ENCODE measurements at places on chromosomes 7 and 10.
A peak's percentile ranks its signal among the peaks of the same experiment; 100 is the strongest.

- DNase-seq: no peak
These were observed 201.1 kb upstream of the HDAC9 start for GRCh38 chr7:18294411-18294810.

GRCh38 chr10:73244866-73245477 lies 2.1 kb downstream of the DNAJC9 start:
- DNase-seq: peak; percentile 50

DNA sequence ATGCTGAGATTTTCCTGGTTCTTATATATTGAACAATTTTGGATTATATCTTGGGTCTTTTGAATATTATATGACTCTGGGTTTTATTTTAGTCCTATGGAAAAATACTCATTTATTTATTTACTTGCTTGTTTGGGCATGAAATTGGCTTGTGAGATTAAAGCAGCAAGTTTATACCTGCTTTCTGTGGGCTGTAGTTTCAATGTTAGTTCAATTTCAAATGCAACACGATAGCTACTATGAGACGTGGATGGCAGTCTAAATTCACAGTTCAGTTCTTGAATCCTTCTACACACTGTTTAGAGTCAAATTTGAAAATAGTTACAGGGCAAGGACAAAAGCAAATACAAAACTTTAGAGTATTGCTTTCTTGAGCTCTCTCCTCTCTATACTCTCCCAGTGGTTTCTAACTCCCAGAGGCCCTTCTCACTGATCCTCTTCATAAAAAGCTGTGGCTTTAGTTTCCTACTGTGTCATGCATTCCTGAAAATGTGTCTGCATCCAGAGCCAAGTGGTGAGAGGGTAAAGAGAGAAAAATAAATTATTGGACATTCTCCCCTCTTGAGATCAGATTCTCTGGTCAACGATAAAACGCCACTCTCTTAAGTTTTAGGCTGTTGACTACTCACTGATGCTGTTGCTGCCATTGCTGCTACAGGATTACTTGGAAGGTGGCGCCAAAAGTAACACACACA lies 34.4 kb downstream of the POLR1F start:
- no peak for DNase-seq

DNA sequence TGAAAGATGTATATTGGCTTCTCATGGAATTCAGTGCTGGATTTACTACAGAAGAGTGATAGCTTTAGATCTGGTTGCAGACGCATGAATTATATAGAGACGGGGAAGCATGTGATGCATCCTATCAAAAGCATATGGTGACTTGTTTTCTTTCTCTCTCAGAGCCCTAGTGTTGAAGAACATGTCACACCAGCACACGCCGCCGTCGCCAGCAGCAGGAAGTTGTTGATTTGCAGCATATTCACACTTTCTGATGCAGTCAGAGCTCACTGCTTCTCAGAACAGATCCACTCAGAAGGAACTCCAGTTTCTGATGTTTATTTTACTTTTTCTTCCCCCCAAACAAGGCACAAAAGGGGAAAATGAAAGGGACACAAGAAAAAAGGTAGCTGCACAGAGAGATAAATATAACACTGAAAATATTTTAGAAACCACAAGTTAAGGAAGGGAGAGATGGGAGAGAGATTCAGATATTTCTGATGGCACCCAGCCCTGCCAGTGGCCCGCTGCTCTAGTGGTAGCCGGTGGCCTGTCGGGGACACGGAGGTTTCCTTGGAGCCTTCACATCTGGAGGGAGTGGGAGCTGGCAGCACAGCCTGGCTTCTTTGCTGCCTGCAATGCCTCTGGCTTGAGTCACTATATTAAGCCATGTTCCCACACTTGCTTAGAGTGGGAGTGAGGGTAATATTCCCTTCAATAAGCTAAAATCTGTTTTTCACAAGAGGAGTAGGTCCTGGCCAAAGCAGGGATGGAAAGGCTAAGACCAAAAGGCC lies 123.2 kb downstream of the NRP1 start:
- no peak for DNase-seq

DNA sequence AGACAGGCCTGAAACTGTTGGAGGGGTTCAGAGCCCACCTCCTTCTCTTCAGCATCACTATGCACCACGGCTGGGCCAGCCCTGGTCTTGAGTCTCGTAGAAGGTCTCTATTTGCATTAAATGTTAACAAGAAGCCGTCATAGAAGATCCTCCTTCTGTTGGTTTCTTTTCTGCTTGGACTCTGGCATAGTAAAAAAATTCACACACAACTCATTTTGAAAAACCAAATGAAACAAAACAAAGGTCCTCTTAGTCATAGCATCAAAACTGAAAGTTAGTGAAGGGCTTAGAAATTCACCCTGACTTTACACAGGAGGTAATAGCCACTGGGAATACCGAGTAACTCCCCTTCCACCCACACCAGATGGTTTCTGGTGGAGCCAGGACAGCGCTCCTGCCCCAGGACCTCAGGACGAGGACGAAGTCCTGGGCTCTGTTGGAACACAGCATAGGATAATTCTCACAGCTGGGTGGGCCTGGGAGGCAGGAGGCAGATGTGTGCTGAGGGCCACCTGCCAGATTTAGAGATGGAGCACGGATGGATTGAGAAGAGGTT lies 248.4 kb upstream of the KLF6 start:
- no peak for DNase-seq

DNA sequence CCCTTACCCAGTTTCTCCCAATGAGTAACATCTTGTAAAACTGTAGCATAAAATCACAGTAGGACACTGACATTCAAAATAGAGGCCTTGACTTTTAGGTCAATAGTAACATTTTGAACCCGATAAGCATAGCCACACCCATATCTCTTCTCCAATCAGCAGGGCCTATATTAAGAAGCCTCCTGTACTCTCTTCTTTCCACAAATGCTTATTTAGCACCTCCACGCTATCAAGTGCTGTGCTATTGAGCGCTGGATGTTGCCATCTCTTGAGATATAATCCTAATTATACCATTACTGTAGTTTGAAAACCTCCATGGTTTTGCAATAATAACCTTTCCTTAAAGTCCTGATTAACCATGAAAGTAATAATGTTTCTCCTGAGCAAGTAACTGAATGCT lies 40.1 kb upstream of the CBLL1 start:
- DNase-seq: no peak

DNA sequence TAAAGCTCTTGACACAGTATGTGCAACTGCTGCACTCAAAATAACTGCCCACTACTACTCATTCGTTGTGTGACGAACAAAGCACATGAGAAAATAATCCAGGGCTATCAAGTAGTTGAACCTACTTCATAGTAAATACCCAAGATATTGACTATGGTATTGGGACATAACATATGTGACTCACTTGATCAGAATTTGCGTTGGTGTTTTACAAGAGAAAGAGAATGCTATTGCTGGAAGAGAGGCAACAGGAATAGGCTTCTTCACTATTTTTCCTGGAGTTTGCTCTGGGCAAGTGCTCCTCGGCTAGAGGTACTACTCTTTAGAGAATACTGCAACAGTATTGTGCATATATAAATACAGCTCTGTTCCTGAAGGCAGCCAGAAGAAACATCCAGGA lies 2.5 kb downstream of the DGKB start:
- DNase-seq: no peak

- DNase-seq: no peak
These were observed 7.8 kb upstream of the LIPM start for GRCh38 chr10:88794731-88795130.

- no peak for DNase-seq
These were observed 988.6 kb downstream of the SORCS1 start for GRCh38 chr10:106175760-106176377.

DNA sequence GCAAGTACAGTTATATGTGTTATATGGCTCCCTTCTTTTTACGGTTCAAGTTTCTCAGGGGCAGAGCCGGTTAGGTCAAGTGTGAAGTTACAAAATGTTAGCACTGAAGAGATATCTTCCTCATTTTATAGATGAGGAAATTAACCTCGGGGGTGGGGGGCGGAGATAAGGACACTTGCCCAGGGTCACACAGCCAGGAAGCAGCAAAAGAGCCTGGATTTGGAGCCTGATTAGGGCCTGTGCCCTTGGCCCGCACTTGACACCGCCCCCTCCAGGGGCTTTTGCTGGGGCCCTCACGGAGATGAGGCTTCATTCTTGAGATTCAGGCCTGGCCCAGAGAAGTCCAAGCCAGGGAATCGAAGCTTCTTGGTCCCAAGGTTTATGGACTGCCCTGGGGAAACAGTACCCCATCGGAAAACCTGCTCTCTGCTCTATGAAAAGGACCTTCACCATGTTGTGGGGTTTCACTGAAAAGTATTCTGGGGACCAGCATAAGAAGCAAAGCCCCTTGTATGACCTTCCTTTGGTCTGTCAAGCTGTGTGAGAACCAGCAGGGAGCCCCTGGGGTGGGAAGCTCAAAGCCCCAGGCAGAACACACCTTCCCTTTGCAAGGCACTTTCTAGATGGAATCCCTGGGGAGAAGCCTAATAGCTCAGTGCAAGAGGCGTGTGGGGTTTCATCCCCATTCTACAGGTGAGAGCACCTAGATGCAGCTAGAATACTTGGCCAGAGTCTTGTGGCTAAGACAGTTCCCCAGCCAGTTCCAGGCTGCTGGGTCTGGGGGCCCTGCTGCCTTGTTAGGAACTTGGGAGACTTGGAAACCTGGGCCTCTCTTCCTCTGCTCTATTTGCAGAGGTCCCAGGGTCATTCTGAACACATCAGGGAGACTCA lies 21.9 kb downstream of the UNC5B start:
- DNase-seq: no peak

GRCh38 chr10:125911145-125911544 lies 14.8 kb downstream of the FANK1 start:
- no peak for DNase-seq

GRCh38 chr7:92161271-92161670 lies 17.7 kb downstream of the LRRD1 start:
- DNase-seq: no peak

- no peak for DNase-seq
These were observed 1.3 kb downstream of the UBE2H start for GRCh38 chr7:129951226-129952085.

GRCh38 chr7:22295402-22296264 lies 61.3 kb downstream of the RAPGEF5 start:
- no peak for DNase-seq

- DNase-seq: no peak
These were observed 870 bp downstream of the GNA12 start for GRCh38 chr7:2843191-2843685.

- DNase-seq: no peak
These were observed 1.4 kb downstream of the HPS6 start for GRCh38 chr10:102066399-102067088.

- DNase-seq: no peak
These were observed 57.5 kb downstream of the EXOC4 start for GRCh38 chr7:133310232-133310862.

- DNase-seq: no peak
These were observed 7.5 kb downstream of the LAMB1 start for GRCh38 chr7:107995184-107996071.

- no peak for DNase-seq
These were observed 6.3 kb downstream of the NDUFB2 start for GRCh38 chr7:140702774-140703173.

DNA sequence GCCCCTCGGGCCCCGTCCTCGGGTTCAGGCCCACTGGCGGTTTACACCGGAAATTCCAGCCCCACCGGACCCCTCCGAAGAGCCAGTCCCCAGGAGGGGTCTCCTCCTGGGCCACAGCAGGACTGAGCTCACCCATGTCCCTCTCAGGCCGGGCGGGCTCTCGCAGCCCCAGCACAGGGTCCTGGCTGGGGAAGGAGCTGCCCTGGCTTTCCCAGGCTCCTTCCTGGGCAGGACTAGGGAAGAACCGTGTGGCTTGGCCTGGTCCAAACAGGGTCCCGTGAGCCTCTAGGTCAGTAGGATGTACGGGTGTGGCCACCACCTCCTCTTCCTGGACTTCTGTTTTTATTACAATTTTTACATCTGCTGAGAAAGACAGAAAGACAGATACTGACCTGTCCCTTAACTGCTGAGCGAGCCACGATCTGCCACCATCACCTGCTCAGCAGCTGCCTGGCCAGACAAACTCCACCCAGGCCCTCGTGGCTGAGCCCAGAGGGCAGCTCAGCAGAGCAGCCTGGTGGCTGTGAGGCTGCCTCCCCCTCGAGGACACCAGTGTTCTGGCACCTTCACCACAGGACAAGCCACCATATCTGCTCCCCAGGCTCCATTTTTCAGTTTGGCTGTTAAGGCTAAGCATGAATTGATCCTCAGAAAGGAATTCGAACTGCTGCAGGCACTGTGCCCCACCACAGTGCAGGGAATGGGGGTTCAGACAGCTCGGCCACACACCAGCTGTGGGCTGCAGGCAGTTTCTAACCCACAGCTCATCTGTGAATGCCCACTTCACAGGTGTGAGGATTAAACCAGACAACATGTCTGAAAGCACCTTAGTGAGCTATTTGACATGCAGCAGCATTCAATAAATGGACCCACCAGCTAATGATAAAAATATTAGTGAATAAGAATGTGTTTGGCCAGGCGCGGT lies 14.5 kb upstream of the ZNF777 start:
- DNase-seq: no peak

DNA sequence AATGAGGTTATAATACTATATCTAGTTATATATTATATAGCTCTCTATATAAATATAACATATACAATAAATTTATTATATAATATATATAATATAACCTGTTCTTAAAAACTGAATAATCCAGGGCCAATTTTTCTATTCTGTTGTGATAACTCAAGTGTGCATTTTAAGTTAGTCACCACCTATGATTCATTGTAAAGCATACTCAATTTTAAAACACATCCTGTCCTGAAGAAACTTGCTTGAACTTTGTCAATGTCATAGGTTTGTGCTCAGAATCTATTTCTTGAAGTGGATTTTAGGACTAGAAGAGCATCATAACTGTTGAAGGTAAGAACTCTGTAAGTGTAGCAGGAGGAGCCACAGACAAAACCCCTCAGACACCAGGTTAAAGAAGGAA lies 1209.8 kb downstream of the REEP3 start:
- no peak for DNase-seq

GRCh38 chr7:151442776-151443496 lies 3.0 kb upstream of the CRYGN start:
- no peak for DNase-seq

- no peak for DNase-seq
These were observed 70.9 kb downstream of the GCC1 start for GRCh38 chr7:127514499-127514898.

DNA sequence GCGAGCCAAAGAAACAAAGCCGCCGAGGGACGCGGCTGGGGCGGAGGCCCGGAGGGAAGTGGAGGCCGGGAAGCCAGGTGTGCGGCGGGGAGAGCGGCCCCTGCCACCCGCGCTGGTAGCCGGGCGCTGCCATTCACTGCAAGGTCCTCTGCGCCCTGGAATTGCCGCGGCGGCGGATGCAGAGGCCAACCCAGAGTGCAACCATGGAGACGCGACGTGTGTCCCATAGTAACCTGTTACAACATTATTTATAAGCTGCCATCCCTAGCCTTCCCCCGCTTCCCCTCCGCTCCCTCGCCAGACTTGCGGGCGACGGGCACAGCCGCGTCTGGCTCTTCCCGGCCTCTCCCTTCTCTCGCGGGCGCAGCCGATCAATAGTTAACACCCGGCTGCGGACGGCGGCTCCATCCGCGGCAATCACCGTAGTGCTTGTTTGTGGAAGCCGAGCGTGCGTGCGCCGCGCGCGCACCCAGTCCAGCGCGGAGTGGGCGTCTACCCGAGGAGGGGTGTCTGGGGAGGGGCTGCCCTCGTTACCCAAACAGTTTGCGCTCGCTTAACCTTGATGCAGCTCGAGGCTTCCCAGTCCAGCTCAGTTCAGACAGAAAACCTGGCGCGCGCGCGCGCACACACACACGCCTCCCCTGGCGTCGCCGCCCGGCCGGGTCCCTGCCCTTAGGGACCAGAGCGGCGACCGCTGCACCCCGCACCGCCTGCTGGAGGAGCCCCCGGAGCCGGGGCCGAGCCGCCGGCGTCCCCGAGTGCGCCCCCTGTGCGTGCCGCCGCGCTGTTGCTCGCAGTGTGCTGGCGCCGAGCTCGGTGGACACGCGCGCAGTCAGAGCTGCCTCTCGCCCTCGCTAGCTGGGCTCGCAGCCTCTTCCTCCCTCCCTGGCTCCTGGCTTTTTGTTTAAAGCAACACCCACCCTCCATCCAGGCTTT lies 165.4 kb upstream of the DPP6 start:
- DNase-seq: no peak
